ENCODE measurements at places on chromosomes 3 and 15.

DNA sequence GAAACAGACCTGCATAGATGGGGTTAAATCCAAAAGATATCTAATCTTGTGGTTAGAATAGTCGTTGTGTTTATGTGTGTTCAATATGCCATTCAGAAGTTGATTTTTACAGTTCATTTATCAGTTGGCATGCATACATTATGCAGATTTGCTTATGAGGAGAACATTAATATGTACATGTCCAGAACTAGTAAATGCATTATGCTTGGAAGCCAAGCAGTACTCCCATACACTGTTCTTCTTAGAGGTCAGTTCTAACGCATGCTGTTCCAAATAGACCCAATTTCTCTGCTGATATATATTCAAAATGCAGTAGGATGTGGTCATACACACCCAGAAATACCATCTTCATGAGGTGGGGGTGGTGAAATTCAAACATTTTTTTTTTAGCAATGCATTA, 956 bp downstream of the FGF12 start:
- no peak for DNase-seq

DNA sequence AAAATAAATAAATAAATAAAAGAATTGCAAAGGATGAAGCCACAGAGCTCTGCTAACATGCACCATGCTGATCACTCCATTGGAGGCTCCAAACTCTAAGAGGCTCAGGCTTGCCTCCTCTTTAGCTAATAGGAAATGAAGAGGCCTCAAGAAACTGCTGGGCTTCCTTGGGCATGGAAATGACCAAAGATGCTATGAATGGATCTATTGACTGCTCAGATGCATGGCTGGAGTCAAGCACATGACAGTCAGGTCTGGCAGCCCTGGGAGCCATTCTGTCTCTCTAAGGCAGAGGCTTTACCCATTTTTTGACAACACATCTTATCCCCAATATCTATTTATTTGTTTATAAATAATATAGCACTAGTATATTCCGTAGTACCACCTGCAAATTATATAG, 5.3 kb upstream of the LIPC start:
- DNase-seq, result no peak

DNA sequence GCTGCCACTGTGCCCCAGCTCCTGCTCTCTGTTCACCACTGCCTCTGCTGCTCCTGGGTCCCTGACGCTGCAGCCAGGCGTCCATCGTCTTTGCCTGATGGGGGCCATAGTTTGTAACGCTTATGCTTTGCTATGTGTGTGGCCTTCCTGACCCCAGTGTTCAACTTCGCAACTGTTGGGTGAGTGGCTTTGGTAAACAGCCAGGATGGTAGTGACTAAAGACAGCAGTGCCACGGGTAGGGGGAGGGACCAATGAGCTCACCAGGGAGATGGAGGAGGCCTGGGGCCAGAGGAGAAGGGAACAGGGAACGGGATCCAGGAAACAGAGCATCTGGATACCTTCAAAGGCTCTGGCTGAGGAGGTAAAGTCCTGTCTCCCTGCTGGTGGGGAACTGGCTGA, 75.9 kb upstream of the ALDH1L1 start:
- no peak for DNase-seq

GRCh38 chr3:71524672-71525071, 58.9 kb downstream of the FOXP1 start:
- DNase-seq, result no peak

GRCh38 chr3:129622933-129623332, 16.5 kb upstream of the PLXND1 start:
- no peak for DNase-seq

DNA sequence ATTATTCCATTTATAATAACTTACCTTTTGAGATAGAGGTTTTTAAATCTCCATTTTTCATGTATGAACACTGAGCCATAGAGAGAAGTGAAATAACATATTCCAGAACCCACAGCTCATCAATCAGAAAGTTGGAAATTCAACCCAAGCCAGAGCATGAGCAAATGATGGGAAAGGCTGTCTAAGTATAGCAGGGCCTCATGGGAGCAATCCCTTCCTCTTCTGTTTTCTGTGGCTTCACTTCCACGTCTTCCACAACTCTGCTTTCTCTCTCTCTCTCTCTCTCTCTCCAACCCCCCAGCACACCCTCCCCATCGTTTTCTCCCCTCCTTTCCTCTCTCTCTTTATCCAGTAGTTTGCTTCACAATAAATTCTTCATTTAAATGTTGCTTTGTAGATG, 14.8 kb upstream of the IL1RAP start:
- no peak for DNase-seq
